ENCODE measurements at places on chromosomes 1 and 21. TPM values are rescaled to one million over a fixed set of nuclear protein-coding genes. Genes with fewer than 3 reads are reported as not detected.

DNA sequence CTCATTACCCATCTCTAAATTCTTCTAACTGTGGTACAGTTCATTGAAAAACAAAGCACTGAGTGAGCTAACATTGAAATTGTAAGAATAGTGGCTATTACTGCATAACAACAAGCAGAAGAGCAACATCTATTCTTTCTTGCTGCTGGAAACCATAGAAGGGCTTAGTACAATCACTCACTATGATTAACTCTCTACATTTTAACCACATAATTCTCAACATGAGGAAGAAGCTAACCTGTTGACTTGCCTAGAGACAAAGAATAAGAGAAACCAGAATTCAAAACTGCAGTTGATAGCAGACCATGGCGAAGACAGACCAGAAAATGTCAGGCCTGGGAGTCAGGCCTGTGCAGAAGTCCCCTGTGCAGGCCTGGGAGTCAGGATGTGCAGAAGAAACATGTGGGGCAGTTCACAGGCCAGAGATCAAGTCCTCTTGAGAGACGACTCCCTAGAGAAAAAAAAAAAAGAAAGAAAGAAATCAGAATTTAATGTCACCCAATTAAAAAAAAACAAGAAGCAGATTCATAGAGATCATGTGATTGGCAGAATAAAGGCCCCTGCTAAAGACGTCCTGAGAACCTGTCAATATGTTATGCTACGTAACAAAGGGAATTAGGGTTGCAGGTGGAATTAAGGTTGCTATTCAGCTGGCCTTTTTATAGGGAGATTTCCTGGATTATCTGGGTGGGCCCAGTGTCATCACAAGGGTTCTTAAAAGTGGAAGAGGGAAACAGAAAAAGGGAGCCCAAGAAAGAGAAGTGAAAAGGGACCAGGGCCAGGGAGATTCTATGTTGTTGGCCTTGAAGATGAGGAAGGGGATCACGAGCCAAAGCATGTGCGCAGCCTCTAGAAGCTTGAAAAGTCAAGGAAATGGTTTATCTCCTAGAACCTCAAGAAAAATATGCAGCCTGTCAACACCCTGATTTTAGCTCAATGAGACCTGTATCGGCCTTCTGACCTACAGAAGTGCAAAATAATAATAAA, 94.9 kb downstream of the MRPL39 start:
- H3K27me3 ChIP-seq = no peaks in the 10 kb centered on the region
- peak overlapping the region; percentile 13 for H3K27ac ChIP-seq
- peaks cover 24% of the 10 kb centered on the region for H3K4me1 ChIP-seq
- no peak overlapping the region for H3K4me3 ChIP-seq
- H3K36me3 ChIP-seq = no peaks in the 10 kb centered on the region

DNA sequence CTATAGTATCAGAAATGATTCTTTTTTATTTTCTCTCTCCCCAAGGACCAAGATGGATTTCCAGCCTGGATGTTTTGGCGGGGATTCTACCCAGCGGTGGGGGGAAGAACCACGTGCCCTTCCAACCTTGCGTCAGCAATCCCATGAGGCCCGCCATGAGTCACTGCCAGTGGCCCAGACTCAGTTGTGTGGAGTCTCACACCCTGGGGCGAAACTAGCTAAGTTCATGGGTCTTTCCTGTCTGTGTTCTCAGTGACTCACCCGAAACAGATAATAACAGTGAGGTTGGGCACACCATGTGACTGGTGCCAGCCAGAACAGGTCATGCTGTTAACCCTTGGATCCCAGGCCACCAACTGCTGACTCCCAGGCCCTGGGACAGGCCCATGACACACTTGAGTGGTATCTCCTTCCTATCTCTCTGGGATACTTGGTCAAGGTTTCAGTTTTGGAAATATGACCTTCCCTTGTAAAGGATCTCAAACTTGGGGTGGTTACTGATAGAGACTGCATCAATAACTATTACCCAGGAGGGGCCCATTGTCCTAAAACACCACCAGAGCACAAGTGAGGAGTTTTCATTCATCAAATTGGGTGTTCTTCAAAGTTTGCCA, 98.0 kb upstream of the DUSP10 start:
- peak overlapping the region; percentile 62 for H3K27ac ChIP-seq
- DNase-seq = peak; percentile 63
- H3K4me1 ChIP-seq = peaks cover 70% of the 10 kb centered on the region
- no peaks in the 10 kb centered on the region for H3K36me3 ChIP-seq
- peaks cover 2% of the 10 kb centered on the region for H3K27me3 ChIP-seq

The EFNA3 gene
- 5.5 TPM for total RNA-seq

DNA sequence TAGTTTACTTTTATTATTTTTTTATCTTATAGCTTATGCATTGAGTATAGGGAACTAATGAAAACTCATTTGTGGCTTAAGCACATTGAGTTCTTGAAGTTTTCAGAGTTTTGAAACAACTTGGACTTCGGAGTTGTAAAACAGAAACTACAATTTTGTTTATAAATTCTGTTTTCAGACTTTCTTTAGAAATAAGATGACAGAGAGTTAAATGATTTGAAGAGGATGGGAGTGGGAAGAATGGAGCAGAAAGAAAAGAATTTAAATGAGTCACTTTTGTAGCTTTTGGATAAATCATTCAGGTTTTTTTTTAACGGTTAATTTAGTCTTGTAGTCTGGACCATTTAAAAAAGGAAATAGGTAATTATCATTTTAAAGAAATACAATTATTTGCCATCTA, 32.3 kb downstream of the INKA2 start:
- H3K36me3 ChIP-seq = peaks cover 60% of the 10 kb centered on the region
- no peak for DNase-seq
- peaks cover 5% of the 10 kb centered on the region for H3K4me1 ChIP-seq
- H3K4me3 ChIP-seq = no peak overlapping the region
- H3K27ac ChIP-seq = no peak overlapping the region

DNA sequence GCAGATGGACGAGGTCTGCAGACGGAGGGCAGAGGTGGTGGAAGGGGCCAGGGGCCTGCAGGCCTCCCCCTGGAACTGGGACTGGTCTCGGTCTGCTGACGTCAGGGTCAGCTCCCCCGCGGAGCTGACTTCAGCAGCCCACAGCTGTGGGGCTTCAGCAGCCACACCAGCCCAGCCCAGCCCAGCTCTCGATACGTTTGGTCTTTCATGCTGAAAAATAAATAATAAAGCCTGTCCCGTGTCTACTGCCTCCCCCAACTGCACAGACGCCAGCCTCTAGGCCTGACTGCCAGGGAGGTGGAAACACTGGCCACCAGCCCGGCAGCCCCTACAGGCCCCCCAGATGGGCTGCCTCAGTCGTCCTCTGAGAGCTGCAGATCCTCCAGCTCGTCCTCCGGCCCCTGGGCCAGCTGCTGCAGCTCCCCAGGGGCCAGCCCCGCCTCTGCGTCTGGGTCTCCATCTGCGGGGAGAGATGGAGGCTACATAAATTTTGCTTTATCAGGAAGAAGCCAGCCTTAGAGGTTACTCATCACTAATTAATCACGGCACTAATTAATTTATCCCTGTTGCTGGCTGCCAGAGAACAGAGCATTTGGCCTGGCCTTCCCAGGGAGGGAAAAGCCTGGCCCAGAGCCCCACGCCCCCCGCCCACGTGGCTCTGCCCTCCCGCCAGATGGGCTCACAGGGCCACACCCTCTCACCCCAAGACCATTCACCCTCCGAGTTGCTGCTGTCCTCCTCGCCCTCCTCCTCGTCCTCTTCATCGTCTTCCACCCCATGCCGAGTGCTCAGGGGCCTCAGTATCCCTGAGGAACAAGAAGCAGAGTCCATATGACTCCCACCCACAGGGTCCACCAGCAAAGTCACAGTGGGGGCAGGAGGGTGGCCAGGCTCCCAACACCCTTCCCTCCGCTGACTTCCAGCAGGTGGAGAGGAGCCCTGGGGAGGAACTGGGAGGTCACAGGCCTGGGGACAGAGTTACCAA, 14.4 kb downstream of the NOC2L start:
- H3K4me1 ChIP-seq = peaks cover 8% of the 10 kb centered on the region
- peaks cover 12% of the 10 kb centered on the region for H3K27me3 ChIP-seq
- H3K36me3 ChIP-seq = peaks cover 24% of the 10 kb centered on the region
